Gastroesophageal sphincter (tissue), 4 donors: ENCODE measurements at places on chromosomes 2 and 18. TPM values are rescaled to one million over a fixed set of nuclear protein-coding genes. Genes with fewer than 3 reads are reported as not detected.

GRCh38 chr2:33782395-33783230 lies 183.5 kb upstream of the FAM98A start:
- no peak overlapping the region for H3K27ac ChIP-seq
- no peaks in the 10 kb centered on the region for H3K4me1 ChIP-seq
- ATAC-seq: no peak
- H3K36me3 ChIP-seq: no peaks in the 10 kb centered on the region
- H3K4me3 ChIP-seq: no peak overlapping the region

Gene IL36A
- total RNA-seq: not detected

Gene ABHD1
- total RNA-seq: not detected

Gene FEV
- not detected for total RNA-seq

DNA sequence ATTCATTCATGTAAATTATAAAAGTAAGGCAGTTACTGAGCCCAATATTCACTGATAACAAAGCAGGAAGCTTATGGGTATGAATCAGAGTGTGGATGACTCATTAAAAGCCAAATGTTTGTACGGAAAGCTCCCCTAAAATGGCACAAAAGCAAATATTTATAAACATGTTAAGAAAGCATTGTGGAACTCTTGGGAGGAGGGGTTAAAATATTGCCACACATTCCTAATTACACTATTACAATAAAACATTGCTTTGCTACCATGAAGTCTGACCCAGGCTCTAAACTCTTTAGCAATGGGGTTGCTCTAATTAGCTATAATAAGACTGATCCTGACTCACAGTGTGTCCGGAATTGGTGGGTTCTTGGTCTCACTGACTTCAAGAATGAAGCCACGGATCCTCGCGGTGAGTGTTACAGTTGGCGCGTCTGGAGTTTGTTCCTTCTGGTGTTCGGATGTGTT lies 110.9 kb downstream of the NAB1 start:
- ATAC-seq: no peak
- no peaks in the 10 kb centered on the region for H3K27me3 ChIP-seq
- H3K4me1 ChIP-seq: no peaks in the 10 kb centered on the region
- no peak overlapping the region for H3K4me3 ChIP-seq
- H3K27ac ChIP-seq: no peak overlapping the region
- H3K36me3 ChIP-seq: no peaks in the 10 kb centered on the region

Gene SP140L
- total RNA-seq: 8.4 TPM

GRCh38 chr2:240465765-240466578 lies 30.5 kb downstream of the GPC1 start:
- no peak overlapping the region for H3K4me3 ChIP-seq
- H3K27ac ChIP-seq: no peak overlapping the region
- H3K4me1 ChIP-seq: no peaks in the 10 kb centered on the region
- peaks cover 3% of the 10 kb centered on the region for H3K27me3 ChIP-seq
- no peak for ATAC-seq
- H3K36me3 ChIP-seq: no peaks in the 10 kb centered on the region

DNA sequence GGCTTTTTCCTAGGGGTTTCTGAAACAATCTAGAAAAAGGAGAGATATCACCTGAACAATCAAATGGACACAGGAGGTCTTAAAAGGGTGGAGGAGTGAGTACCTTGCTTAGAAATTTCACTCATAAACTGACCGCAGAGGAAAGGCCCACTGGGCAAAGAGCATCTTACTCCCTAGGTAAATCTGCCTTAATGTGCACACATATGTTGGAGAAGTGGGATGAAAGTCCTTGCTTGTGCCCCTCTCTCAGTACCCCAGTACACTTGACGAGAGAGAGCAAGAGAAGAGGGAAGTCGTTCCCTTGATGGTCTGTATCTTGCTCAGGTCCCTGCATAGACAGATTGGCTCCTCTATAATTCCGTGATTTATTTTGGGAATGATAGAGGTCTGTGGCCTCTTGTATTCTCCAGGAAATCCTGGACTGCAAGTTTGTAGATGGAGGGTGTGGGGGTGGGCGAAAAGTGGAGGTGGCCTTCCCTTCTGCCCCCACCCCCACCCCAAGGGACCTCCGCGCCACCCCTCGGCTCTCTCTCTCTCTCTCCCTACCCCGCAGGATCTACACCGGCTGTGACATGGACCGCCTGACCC lies 6.8 kb downstream of the TBR1 start:
- no peaks in the 10 kb centered on the region for H3K36me3 ChIP-seq
- no peak overlapping the region for H3K27ac ChIP-seq
- no peak for ATAC-seq
- no peak overlapping the region for H3K4me3 ChIP-seq

DNA sequence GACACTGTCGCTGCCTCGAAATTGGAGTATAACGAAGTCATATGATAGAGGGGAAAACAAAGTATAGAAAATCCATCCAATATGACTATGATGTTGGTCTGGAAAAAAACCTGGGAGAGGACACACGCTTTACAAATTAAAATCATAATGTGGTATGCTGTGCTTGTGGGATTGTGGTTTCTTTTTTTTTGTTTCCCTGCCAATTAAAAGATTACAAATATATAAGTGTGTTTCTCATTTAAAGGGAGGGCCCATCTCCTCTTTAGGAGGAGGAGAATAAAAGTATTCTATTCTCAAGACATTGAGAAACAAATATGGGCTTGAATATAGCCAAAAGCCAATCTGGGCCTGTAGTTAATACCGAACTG lies 86.6 kb downstream of the EPHA4 start:
- H3K4me3 ChIP-seq: no peak overlapping the region
- peaks cover under 1% of the 10 kb centered on the region for H3K4me1 ChIP-seq
- ATAC-seq: no peak
- peaks cover 4% of the 10 kb centered on the region for H3K36me3 ChIP-seq
- no peaks in the 10 kb centered on the region for H3K27me3 ChIP-seq
- no peak overlapping the region for H3K27ac ChIP-seq

DNA sequence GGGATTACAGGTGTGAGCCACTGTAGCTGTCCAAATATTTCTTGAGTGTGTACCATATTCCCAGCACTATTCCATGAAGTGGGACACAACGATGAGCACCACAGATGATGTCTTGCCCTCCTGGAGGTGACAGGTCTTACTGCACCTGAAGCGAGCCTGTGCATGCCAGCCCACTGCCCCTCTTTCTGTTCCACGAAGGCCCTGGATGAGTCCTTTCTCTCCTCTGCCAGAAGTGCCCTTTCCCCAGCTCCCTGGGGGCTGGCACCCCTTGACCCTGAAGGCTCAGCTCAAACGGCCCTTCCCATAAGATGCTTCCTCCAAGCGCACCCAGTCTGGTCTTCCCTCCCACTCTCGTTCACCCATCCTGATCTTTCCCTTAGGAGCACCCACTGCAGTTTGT lies 5.5 kb downstream of the ATP6V1B1 start:
- no peak overlapping the region for H3K27ac ChIP-seq
- H3K36me3 ChIP-seq: no peaks in the 10 kb centered on the region
- H3K27me3 ChIP-seq: peaks cover 38% of the 10 kb centered on the region
- no peak overlapping the region for H3K4me3 ChIP-seq
- ATAC-seq: no peak

DNA sequence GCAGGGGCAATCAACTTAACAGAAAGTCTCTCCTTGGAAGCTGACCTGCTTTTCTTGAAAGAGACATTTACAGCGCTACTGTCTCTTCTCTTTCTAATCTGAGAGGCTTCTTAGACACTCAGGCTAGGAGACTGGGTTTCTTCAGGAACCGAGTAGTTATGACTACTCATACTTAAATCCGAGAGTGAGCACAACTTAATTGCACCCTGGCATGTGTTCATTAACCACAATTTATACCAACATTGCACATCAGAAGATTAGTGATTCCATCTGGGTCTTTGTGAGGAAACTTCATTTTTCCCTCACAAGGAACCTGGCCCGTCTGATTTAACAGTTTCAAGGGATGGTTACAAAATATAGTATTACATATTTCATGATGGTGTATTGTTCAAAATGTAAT lies 176.9 kb downstream of the UBE2E3 start:
- H3K4me1 ChIP-seq: no peaks in the 10 kb centered on the region
- H3K27me3 ChIP-seq: no peaks in the 10 kb centered on the region
- H3K4me3 ChIP-seq: no peak overlapping the region

DNA sequence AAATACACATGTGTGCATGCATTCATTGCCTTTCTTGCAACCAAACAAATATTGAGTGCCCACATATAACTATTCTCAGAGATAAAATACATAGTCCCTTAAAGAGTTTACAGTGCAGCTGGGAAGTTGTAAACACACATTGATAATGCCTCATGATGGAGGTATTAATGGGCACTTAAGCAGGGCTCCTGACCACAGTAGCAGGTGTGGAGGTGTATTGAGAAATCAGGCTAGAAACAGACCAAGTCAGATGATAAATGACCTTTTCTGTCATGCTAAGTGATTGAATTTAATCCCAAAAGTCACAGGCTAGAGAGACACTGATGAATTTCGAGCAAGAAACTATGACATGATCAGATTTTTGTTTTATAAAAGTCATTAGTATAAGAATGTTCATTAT lies 157.7 kb downstream of the ZNF385B start:
- no peaks in the 10 kb centered on the region for H3K36me3 ChIP-seq
- ATAC-seq: no peak
- no peaks in the 10 kb centered on the region for H3K27me3 ChIP-seq
- no peak overlapping the region for H3K4me3 ChIP-seq
- H3K27ac ChIP-seq: no peak overlapping the region
- no peaks in the 10 kb centered on the region for H3K4me1 ChIP-seq

DNA sequence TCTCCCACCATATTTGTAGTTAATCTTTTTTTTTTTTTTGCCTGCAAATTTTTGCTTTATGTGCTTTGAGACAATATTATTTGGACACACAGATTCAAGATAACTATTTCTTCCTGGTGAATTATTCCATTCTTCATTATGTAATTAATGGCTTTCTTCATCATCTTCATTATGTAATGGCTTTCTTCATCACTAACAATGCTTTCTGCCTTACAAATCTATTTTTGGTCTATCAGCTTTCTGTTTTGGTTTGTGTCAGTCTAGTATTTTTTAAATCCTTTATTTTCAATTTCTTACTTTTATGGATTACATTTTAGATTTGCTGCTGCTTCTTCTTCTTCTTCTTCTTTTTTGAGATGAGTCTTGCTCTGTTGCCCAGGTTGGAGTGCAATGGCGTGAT lies 60.5 kb downstream of the MSH6 start:
- no peak overlapping the region for H3K4me3 ChIP-seq
- H3K27ac ChIP-seq: no peak overlapping the region
- H3K27me3 ChIP-seq: no peaks in the 10 kb centered on the region
- H3K4me1 ChIP-seq: peaks cover 38% of the 10 kb centered on the region
- H3K36me3 ChIP-seq: no peaks in the 10 kb centered on the region

- H3K4me1 ChIP-seq: no peaks in the 10 kb centered on the region
- no peaks in the 10 kb centered on the region for H3K27me3 ChIP-seq
- H3K4me3 ChIP-seq: no peak overlapping the region
- no peak overlapping the region for H3K27ac ChIP-seq
Measured at GRCh38 chr2:38230756-38231155, 146.3 kb downstream of the ATL2 start.

DNA sequence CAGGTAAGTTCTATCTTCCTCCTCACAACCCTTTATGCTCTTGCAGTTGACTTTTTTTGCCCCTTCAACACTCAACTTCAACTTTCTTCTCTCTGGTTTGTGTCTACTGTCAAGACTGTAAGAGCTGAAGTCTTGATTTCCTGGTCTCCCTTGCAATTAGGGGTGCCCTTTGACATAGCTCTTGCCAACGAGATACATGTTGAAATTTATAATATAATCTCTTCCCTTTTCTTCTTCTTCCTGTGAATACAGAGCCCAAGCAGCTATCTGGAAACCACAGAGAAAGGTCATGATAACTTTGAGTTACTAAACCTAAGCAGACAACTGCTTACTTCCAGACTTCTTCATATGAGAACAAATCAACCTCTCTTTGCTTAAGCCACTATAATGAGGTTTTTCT lies 163.5 kb downstream of the MC4R start:
- ATAC-seq: no peak
- H3K4me1 ChIP-seq: no peaks in the 10 kb centered on the region
- no peak overlapping the region for H3K4me3 ChIP-seq
- no peak overlapping the region for H3K27ac ChIP-seq
- H3K27me3 ChIP-seq: no peaks in the 10 kb centered on the region

- H3K4me1 ChIP-seq: no peaks in the 10 kb centered on the region
- ATAC-seq: no peak
- no peaks in the 10 kb centered on the region for H3K36me3 ChIP-seq
Measured at GRCh38 chr18:71433373-71433772, 1110.8 kb downstream of the CBLN2 start.

DNA sequence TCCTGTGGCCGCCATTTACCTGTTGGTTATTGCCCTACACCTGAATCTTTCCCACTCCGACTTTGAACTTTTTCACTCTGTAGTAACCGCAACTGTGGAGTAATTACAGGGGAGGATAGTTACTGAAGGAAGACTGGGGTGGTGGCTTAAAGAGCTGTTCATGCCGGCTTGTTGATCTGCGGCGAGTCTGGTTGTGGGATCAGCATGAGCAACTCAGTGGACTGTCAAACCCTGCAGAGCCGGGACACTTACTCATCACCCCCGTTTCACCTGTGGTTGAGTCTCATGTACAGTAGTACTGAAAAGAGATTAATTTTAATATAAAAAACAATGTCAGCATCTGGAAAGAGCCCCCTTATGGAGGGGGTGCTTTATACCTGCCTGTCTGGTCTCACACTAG lies 2.1 kb downstream of the ASB1 start:
- H3K27me3 ChIP-seq: no peaks in the 10 kb centered on the region
- ATAC-seq: no peak
- peaks cover 15% of the 10 kb centered on the region for H3K4me1 ChIP-seq
- H3K27ac ChIP-seq: no peak overlapping the region
- H3K36me3 ChIP-seq: no peaks in the 10 kb centered on the region

DNA sequence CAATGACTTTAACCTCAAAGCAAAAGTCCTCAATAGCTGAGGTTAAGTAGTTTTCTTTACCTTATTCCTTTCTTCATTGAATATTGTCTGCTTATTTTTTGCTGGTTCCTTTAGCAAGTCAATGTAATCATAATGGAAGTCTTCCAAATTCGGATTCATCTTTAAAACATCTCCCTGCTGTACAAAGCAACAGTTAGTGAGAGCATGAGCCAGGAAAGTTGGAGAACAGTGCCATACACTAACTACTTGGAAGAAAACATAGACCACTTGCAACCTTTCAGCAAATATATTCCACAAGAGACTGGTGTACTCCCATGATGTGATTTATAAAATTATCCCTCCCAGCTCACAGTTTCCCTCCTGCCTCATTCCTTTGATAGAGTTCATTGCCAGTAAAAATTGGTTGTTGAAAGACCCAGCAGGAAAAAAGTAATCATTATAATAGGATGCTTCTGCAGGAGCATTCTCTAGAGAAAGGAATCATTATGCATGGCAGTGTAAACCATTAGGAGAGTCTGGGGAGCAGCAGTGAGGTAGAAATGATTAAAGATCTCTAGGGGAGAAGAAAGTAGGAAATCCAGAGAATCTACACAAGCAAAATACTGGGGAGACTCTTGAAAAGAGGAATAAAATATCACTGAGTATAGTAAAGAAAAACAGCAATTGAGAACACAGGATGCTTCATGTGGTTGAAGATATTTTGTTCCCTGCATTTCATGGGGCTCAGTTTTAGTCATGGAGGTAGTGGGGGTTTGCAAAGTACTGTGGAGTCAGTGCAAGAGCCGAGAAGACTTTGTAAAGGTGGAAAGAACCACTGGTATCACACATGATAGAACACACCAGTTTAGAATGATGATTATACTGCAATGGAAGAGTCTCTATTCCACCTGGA lies 38.6 kb upstream of the TTN start:
- H3K4me1 ChIP-seq: peaks cover 41% of the 10 kb centered on the region
- no peaks in the 10 kb centered on the region for H3K36me3 ChIP-seq
- no peak for ATAC-seq
- H3K27ac ChIP-seq: no peak overlapping the region
- H3K27me3 ChIP-seq: no peaks in the 10 kb centered on the region
- H3K4me3 ChIP-seq: no peak overlapping the region

- H3K4me1 ChIP-seq: peaks cover 12% of the 10 kb centered on the region
- no peaks in the 10 kb centered on the region for H3K36me3 ChIP-seq
- H3K27ac ChIP-seq: no peak overlapping the region
- H3K27me3 ChIP-seq: no peaks in the 10 kb centered on the region
Measured at GRCh38 chr2:213162516-213163118, 11.2 kb upstream of the IKZF2 start.

Gene CACNB4
- total RNA-seq: 2.2 TPM
